ENCODE measurements at places on chromosomes 12 and 14.

DNA sequence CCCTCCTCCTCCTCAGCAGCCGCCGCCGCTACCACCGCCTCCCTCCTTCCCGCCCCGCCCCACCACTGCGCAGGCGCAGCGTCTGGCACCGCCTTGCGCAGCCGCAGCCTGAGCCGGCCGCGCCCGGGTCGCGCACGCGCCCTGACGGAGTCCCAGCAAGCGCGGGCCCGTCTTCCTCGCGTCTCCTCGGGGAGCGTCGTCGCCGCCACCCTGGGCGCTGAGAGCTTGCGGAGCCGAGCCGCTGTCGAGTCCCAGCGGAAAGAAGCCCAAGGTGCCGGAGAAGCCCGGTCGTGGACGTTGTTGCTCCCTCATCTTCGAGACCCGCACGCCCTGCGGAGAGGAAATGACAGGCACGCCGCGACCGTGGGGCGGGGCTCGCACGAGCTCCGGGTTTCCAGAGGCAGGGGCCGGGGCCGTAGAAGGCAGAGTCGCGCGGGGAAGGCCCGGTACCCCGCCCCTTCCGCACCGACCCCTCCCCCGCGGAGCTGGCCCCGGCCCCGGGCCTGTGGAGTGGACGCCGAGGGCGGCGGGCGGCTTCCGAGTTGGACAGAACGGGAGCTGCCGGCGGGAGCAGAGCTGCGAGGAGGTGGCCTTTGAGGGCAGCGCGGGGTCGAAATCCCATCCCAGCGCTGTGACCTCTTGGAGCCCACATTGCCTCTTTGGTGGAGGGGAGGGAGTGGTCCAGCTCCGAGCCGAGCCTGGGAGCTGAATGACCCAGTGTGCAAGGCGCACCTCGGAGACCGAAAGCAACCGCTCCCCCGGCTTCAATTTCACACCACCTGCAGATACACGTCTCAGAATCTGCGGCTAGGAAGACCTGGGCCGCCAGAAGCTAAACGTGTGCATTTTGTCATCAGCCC is 469 bp upstream of the RAB35 start:
- H3K4me3 ChIP-seq = peak overlapping the region; percentile 88
- H3K27me3 ChIP-seq = no peaks in the 10 kb centered on the region
- H3K27ac ChIP-seq = peak overlapping the region; percentile 85
- no peaks in the 10 kb centered on the region for H3K36me3 ChIP-seq

GRCh38 chr12:49328816-49329215 is 5.8 kb downstream of the TROAP start:
- no peaks in the 10 kb centered on the region for H3K36me3 ChIP-seq
- DNase-seq = no peak
- no peak overlapping the region for H3K4me3 ChIP-seq
- H3K4me1 ChIP-seq = peaks cover 12% of the 10 kb centered on the region

GRCh38 chr14:104320611-104321086 is 182.3 kb downstream of the KIF26A start:
- DNase-seq = no peak
- H3K27ac ChIP-seq = no peak overlapping the region
- no peaks in the 10 kb centered on the region for H3K4me1 ChIP-seq

- no peak for DNase-seq
- peak overlapping the region; percentile 39 for H3K27ac ChIP-seq
- H3K4me1 ChIP-seq = peaks cover 8% of the 10 kb centered on the region
- no peaks in the 10 kb centered on the region for H3K36me3 ChIP-seq
- no peak overlapping the region for H3K4me3 ChIP-seq
Observed at GRCh38 chr12:92436856-92437255, 265.9 kb upstream of the PLEKHG7 start.

DNA sequence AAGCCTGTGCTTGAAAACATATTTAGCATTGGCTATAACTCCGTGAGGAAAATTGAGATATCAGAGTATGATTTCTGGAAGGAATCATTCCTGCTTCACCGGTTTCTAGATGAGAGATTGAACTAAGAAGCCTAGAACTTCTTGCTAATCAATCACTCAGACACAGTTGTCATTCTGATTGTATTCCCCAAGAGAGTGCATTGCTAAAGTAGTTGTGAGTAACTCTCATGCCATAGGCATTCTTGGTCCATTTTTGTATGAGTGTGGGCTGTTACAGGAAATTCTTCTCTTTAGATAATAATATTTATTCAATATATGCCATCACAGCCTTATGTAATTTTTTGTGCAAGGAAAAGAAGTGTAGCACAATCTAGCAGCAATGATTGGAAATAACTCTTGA is 893.3 kb upstream of the MDGA2 start:
- no peaks in the 10 kb centered on the region for H3K36me3 ChIP-seq
- no peak overlapping the region for H3K4me3 ChIP-seq
- H3K27ac ChIP-seq = no peak overlapping the region
- H3K4me1 ChIP-seq = no peaks in the 10 kb centered on the region
- no peak for DNase-seq
- no peaks in the 10 kb centered on the region for H3K27me3 ChIP-seq

DNA sequence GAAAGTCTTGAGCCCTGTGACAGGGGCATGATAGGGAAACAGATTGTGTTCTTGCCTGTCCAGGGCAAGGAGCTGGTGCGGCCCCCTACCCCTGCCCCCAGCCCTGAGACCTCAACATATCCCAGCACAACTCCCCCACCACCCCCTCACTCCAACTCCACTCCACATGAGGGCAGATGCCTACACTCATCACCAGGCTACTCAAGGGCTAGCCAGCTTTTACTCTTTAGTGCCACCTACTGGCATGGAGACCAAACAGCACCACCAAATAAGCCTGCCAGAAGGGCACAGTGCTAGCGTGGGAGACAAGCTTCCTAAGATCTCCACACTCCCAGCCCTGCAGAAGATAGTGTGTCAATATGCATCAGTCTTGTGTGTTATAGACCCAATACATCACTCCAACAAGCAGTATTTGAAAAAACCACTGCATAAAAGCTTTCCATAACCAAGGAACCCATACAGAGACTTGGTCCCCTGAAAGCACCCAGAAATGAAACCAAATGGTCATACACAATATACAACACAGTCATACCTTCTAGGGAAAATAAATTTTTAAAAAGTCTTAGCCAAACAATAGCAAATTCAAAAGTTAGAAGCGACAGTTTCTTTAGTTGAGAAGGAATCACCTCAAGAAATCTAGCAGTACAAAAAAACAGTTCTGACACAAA is 154.4 kb downstream of the KCNK10 start:
- no peak overlapping the region for H3K4me3 ChIP-seq
- peaks cover 7% of the 10 kb centered on the region for H3K27me3 ChIP-seq
- peak; percentile 83 for DNase-seq

DNA sequence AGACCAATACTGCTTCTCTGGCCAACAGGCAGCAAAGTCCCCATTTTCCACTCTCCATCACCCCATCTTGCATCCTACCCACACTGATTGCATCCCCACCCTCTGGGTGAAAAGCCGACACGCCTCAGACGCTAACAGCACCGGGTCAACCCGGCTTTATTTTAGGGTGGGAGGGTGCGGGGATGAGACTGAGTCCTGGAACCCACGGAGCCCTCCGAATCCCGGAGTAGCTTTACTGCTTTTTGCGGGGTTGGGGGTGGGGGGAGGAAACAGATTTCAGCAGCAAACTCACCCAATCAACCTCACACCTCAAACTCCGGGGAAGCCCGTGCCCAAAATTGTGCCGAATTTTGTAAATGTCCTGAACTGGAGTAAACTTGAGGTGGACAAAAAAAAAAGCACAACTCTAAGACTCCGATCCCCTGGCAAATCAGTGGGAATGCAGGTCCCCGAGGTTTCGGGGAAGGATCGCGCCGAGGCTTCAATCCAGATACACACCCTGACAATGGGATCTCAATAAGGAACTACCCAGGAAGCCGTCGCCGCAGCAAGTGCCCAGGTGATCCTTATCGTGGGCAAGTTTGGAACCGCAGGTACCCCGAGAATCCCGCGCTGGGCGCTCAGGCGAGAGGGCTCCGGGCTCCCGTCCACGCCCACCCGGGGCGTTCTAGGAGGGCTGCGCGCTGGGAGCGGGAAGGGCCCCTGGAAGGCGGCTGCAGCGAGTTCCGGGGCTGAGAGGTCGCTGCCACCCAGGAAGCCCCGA is 1.1 kb downstream of the GCH1 start:
- H3K36me3 ChIP-seq = no peaks in the 10 kb centered on the region
- peak overlapping the region; percentile 92 for H3K27ac ChIP-seq
- peaks cover 18% of the 10 kb centered on the region for H3K4me1 ChIP-seq
- peak overlapping the region; percentile 80 for H3K4me3 ChIP-seq

DNA sequence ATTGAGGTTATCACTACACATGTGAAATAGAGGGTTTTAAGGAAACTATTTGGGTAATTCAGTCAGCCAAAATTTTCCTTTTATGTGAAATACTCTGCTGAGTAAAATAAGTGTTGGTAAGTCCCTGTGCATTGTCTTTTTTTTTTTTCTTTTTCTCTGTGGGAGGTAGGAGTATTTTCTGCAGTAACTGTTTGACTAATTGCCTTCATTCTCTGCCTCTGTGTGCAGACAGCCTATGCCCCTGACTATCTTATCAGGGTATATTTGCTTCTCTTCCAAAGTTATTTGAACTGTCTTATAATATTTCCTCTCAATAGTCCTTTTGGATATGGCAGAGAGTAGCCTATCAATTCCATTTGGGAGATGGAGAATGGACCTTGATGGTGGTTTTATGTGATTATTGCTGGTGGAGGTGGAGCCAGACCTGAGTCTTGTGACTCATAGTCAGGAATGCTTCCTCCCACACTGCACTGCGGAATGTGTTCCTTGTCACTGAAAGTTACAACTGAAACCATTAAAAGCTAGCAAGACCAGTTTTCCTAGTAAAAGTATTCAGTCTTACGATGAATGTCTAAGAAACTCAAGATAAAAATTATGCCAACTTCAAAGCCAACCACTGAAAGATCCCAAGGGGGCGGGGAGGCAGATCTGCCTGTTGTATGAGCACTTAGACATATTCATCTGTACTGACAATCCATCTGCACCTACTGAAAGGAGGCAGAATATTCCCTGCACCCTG is 40.9 kb upstream of the STXBP6 start:
- no peaks in the 10 kb centered on the region for H3K4me1 ChIP-seq
- H3K4me3 ChIP-seq = no peak overlapping the region
- H3K27me3 ChIP-seq = no peaks in the 10 kb centered on the region
- no peak for DNase-seq
- no peak overlapping the region for H3K27ac ChIP-seq

- no peak overlapping the region for H3K4me3 ChIP-seq
- peaks cover under 1% of the 10 kb centered on the region for H3K27me3 ChIP-seq
- H3K27ac ChIP-seq = no peak overlapping the region
- DNase-seq = no peak
- no peaks in the 10 kb centered on the region for H3K4me1 ChIP-seq
Observed at GRCh38 chr14:101476916-101477553, 84.3 kb upstream of the DIO3 start.

DNA sequence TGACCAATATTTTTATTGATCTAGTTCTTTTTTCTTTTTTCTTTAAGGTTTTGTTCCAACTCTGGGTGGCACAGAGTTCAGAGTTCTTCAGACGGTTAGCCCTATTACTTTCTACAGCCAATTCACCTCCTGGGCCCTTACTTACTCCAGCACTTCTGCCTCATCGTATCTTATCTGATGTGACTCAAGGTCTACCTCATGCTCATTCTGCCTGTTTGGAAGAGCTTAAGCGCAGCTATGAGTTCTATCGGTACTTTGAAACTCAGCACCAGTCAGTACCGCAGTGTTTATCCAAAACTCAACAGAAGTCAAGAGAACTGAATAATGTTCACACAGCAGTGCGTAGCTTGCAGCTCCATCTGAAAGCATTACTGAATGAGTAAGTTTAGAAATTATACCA is 64.7 kb downstream of the VEZT start:
- H3K27ac ChIP-seq = no peak overlapping the region
- DNase-seq = no peak
- no peaks in the 10 kb centered on the region for H3K27me3 ChIP-seq
- no peak overlapping the region for H3K4me3 ChIP-seq
- peaks cover 37% of the 10 kb centered on the region for H3K36me3 ChIP-seq

DNA sequence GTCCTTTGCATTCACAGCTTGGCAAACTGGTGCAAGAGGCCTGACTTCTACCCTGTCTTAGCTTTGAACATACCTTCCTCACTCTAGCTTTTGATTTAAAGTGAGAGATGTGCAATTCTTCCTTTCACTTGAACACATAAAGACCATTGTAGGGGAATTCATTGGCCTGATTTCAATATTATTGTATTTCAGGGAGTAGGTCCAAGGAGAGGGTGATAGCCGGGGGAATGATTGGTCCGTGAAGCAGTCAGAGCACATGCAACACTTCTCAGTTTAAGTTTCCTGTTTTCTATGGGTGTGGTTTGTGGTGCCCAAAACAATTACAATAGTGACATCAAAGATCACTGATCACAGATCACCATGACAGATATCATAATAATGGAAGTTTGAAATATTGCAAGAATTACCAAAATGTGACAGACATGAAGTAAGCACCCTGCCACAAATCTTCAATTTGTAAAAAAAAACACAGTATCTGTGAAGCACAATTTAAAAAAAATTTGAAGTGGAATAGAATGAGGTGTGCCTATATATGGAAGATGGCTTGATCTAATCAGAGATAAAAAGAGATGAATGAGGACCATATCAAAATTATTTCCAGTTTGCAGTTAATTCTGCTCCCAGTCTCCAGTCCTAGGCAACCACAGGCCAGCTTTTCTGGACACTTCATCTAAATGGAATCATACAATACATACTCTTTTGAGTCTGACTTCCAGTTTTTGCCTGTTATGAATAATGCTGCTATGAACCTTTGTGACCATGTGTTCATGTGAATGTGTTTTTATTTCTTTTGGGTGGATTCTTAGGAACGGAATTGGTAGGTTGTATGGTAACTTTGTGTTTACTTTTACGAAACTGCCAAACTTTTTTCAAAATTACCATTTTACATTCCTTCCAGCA is 23.2 kb downstream of the BORCS5 start:
- no peaks in the 10 kb centered on the region for H3K27me3 ChIP-seq
- H3K36me3 ChIP-seq = no peaks in the 10 kb centered on the region
- H3K4me1 ChIP-seq = peaks cover 39% of the 10 kb centered on the region
- H3K27ac ChIP-seq = peak overlapping the region; percentile 83

DNA sequence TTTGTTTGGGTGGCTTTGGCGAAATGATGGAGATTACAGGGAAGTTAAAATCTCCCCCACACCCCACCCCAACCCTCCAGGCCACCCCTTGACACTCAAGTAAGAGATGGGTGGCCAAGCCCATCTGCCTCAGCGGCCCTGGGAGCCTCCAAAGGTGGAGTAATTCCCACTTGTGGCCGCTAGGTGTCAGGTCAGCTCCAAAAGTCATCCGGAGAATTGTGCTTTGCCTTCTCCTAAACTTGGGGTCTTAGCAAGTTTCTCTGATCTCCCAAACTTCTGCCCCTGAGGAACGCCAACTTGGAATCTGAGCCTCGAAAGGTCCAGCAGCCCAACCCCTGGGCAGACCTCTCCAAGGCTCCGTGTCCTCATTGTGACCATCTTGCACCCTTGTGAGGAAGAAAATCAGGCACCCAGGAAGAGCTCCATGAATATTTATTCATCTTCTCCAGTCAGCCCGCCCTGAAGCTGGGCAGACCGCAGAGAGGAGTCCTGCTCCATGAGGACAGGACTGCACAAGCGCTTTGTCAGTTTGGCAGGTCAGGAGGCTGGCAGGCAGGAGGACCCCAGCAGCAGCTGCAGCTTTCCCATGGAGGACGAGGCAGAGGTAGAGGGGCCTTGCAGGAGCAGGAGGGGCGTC is 46.7 kb downstream of the LRRC74A start:
- H3K4me3 ChIP-seq = no peak overlapping the region
- peaks cover 7% of the 10 kb centered on the region for H3K4me1 ChIP-seq
- no peak overlapping the region for H3K27ac ChIP-seq
- no peaks in the 10 kb centered on the region for H3K36me3 ChIP-seq
- no peaks in the 10 kb centered on the region for H3K27me3 ChIP-seq

GRCh38 chr12:1620092-1620491 is 8.9 kb upstream of the WNT5B start:
- no peak for DNase-seq
- H3K27ac ChIP-seq = no peak overlapping the region
- no peaks in the 10 kb centered on the region for H3K36me3 ChIP-seq
